ENCODE measurements at places on chromosomes 12 and 14.

DNA sequence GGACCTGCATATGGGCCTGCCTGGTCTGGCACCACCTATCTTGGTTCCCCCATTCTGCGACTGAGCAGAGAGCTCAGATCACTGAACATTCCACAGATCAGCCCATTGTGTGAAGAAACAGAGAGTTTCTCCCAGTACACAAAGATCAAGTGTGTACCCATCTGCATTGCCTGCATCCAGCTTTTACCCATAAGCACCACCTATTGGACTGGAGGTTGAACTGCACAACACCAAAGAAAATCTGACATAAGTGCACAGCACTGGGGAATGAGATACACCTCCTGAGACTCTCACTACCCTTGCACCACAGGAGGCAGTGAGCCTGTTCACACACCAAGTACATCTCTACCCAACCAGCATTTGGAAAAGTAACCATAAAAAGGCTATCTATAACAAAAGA is 362.6 kb upstream of the CLEC14A start:
- DNase-seq: no peak

- no peak for DNase-seq
These were observed 92.5 kb upstream of the MED13L start for GRCh38 chr12:116370004-116370404.

- no peak for DNase-seq
These were observed 88.4 kb upstream of the DYNC1H1 start for GRCh38 chr14:101875727-101876554.

GRCh38 chr12:126030573-126030972 is 965.3 kb downstream of the AACS start:
- no peak for DNase-seq

DNA sequence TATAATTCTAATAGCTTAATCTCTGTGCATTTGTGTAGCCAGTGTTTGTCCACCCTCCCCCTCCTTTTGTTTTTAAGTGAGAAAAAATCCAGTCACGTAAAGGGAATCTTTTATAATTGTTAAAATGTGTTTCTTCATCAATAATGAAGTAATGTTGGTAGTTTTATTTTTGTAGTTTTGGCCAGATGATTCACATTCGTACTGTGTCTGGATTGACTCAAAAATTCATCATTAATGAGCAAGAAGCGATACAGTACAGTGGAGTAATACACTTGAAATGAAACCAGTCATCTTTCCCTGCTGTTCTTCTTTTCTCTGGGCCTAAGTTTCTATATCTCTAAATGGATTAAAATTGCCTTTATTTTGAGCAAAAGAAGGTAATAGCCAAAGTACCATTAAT is 86.5 kb downstream of the SRGAP1 start:
- no peak for DNase-seq

- peak; percentile 57 for DNase-seq
These were observed 9.5 kb upstream of the NR4A1 start for GRCh38 chr12:52041695-52042123.

DNA sequence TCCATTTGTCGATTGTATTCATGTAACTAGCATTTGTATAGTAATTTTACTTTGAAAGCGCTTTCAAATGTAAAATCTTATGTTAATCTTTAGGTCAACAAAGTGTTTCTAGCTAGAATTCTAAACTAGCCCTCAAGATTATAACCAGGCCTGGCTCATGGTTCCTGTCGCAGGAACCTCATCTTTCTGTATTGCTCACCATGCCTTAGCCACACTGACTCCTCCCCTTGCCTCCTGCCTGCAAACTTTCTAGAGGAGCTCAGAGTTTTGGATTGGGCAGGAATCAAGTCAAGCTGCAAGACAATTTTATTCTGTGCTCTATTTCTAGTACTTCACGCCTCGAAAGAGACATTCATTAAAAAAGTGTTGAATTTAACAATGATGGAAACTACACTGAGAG is 99.8 kb downstream of the TGFB3 start:
- peak; percentile 10 for DNase-seq

DNA sequence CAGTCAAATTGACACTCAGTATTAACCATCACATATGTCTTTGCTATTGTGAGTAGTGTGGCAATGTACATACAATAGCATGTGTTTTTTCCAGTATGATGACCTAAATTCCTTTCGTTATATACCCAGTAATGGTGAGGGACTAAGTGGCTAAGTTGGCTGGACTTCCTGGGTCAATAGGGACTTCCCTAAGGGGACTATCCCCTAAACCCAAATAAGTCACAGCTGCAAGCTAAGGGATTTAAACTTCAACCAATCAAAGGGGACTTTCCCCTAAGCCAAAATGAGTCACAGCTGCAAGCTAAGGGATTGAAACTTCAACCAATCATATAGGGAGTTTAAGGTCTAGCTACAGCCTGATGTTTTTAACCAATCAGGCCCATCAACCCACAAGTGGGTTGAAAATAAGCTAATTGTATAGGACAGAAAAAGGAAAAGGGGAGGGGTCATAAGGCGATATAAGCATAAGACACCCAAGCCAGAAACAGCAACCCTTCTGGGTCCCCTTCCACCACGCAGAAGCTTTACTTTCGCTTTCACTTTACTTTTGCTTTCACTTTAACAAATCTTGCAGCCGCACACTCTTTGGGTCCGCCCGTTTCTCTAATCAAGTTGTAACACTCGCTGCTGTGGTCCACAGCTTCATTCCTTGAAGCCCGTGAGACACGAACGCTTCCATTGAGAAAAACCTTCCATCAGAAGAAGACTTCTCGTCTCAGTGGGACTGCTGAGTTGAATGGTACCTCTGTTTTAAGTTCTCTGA is 404.4 kb downstream of the FLRT2 start:
- DNase-seq: peak; percentile 59

DNA sequence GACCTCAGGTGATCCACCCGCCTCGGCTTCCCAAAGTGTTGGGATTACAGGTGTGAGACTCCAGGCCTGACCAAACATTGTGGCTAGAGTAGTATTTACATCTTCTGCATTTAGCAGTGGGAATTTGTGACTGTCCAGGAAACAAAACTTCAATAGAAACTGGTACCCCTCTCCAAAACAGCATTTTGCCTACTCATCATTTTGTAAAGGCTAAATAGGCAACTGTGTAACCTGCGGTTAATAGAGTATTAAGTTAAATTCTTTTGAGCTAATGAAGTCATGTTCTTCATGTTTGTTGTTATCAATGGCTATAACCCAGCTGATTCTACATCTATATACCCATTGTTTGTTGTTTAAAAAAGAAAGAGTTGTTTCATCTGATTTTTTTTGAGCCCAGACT is 8.1 kb downstream of the CMAS start:
- DNase-seq: no peak

DNA sequence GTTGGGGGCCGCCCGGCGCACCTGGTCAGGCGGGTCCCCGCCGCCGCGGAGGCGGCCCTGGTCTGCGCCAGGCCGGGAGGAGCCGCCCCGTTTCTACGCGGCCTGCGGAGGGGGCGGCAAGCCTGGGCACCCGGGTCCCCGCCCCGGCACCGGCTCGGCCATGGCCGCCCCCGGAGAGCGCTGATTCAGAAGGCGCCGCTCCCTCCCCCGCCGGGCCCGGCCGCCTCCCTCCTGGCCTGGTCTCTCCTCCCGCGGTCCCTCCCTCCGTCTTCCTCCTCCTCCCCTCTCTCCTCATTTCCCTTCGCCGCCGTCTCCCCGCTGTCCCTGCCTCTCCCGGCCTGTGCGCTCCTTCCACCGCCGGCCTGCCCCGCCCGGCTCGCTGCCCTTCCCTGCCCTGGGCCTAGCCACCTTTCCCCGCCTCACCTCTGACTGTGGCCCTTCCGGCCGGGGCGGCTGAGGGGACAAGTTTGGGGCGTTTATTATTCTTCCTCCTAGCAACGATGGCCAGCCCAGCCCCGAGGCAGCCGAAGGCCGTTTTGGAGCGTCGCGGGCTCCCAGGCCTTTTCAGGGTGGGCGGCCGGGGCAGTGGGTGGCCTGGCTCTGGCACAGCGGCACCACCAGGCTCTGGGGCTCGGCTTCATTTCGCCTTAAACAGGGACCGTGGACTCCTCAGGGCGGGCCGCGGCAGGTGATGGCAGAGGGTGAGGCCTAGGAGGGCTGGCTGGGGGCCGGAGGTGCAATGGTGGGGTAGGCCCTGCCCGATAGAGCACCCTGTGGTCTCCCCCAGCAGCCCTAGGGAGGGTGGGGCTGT is 768 bp downstream of the CEP170B start:
- peak; percentile 53 for DNase-seq

DNA sequence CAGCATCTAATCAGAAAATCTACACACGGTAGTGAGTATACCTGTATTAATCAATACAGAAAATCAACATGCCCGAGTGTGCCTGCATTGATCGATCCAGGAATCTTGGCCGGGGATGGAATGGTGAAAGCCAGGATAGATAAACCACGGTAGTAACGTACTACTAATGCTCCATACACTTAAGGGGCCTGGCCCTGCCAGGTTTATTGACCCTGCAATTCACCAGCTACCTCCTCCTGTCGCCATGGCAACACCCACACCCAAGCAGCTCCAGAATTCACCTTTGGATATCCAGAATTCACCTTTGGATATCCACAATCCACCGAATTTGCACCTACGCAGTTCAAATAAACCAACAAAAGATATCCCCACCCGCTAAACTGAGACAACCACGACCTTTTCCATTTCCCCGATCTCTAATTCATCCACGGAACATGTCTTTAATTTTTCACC is 14.8 kb upstream of the CALM1 start:
- DNase-seq: peak; percentile 49

GRCh38 chr12:2411616-2412304 is 359.0 kb downstream of the CACNA1C start:
- DNase-seq: no peak

DNA sequence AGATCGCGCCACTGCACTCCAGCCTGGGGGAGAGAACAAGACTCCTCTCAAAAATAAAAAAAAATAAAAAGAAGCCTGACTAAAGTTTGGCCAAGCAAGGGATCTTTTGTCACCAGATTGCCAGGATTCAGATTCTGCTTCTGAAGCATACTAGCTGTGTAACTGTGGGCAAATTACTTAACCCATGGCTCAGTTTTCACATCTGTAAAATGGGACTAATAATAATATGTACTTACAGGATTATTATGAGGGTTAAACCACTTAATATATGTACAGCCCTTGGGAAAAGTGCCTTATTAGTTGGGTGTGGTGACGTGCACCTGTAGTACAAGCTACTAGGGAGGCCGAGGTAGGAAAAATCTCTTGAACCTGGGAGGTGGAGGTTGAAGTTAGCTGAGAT is 21.7 kb upstream of the YAF2 start:
- no peak for DNase-seq

DNA sequence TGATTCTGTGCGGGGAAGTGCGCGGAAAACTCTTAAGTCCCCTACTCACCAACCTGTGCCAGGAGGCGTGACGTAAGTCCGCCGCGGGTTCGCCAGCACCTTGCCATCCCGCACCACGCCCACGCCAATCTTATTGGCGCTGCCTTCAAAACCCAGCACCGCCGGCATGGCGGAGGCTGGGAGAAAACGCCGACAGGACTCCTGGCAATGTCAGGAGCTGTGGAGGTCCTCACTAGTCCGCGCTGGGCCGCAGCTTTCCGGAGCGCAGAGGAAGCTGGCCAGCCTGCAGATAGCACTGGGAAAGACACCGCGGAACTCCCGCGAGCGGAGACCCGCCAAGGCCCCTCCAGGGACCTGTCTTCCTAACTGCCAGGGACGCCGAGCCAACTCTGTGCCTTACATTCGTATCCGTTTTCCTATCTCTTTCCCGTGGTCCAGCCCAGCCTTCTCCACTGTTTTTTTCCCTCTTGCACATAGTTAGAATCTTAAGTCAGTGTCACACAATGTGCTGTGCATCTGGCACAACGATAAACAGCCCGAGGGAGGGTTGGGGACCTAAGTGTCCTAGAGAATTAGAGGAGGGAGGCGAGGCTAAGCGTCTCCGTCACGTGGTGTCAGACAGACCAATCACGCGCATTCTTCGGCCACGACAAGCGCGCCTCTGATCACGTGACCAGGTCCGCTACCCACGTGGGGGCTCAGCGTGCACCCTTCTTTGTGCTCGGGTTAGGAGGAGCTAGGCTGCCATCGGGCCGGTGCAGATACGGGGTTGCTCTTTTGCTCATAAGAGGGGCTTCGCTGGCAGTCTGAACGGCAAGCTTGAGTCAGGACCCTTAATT is at the start of the genes APEX1 and OSGEP:
Gene APEX1, plus strand, starts transcription at position 711 of the 839 bp plus-strand sequence. CDS start 420 bp downstream, outside the sequence.
Gene OSGEP, minus strand, starts transcription at position 297 of the 839 bp plus-strand sequence. Its CDS starts 129 bp downstream, at position 168.
- DNase-seq: peak; percentile 99

DNA sequence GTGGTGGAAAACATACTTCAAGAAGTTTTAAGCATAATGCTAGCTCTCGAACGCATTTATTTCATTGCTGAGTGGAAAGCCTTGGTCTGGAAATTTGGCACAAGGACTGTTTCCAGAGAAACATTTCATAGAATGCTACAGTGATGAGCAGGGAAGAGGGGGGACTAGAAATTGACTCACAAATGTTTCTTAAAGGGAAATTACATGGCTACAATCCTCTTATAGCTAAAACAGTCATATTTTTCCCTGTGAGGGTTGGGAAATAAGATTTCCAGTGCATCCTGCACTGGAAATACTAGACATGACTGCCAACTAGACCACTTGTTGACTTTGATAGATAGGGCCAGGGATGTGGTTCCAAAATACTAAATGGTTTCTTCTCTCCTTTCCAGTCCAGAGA is 197.3 kb upstream of the RGS6 start:
- no peak for DNase-seq

- no peak for DNase-seq
These were observed 5.5 kb downstream of the ASCL1 start for GRCh38 chr12:102962986-102963385.

- DNase-seq: no peak
These were observed 114.3 kb upstream of the CAND1 start for GRCh38 chr12:67154901-67155300.

- no peak for DNase-seq
These were observed 6.6 kb downstream of the CAPRIN2 start for GRCh38 chr12:30748147-30748546.

GRCh38 chr14:96096639-96097610 is 57.8 kb downstream of the C14orf132 start:
- DNase-seq: no peak

GRCh38 chr14:97025722-97026121 is 228.5 kb downstream of the VRK1 start:
- DNase-seq: no peak

DNA sequence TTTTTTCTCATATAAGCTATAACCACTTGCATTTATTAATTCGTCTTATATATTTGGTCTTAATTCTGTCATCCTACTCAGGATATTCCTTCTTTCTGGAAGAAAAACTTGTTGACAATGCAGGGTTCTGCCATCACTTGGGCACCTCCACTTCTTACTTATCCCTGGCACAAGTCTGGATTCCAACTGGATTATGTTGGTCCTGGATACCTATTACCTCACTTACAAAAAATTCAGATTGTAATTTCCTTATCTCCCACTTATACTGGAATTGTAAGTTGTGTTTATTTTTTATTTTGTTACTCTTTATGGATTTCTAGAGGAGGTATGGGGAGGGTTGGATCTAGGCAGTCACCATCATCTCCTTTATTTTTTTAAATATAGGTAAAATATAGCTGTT is 36.7 kb downstream of the LRRIQ1 start:
- DNase-seq: no peak

DNA sequence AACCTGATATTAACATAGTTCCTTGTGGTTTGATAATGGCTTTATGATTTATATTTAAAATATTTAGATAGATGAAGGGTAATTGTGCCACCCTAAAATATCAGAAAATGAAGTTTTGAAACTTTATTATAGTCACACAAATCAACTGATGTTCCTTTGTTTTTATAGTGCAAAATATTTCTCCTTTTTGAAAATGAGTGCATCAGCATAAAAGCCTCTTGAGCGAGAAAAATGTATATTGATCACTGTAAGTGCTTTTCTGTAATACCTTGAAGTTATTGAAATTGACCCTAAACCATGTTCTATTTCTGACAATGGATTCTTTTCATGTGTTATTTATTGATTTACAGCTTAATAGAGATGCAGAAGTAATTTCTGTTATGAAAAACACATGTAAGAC is 35.0 kb downstream of the LRFN5 start:
- no peak for DNase-seq

- DNase-seq: no peak
These were observed 40.7 kb upstream of the FUT8 start for GRCh38 chr14:65371784-65372183.

All from activated CD4-positive, alpha-beta memory T cell treated with anti-CD3 and anti-CD28 coated beads for 36 hours (primary cell).